ENCODE measurements at places on chromosomes 1 and 21. TPM values are rescaled to one million over a fixed set of nuclear protein-coding genes. Genes with fewer than 3 reads are reported as not detected.

DNA sequence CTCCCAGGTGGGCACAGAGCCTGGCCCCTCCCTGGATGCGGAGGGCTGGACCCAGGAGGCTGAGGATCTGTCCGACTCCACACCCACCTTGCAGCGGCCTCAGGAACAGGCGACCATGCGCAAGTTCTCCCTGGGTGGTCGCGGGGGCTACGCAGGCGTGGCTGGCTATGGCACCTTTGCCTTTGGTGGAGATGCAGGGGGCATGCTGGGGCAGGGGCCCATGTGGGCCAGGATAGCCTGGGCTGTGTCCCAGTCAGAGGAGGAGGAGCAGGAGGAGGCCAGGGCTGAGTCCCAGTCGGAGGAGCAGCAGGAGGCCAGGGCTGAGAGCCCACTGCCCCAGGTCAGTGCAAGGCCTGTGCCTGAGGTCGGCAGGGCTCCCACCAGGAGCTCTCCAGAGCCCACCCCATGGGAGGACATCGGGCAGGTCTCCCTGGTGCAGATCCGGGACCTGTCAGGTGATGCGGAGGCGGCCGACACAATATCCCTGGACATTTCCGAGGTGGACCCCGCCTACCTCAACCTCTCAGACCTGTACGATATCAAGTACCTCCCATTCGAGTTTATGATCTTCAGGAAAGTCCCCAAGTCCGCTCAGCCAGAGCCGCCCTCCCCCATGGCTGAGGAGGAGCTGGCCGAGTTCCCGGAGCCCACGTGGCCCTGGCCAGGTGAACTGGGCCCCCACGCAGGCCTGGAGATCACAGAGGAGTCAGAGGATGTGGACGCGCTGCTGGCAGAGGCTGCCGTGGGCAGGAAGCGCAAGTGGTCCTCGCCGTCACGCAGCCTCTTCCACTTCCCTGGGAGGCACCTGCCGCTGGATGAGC, 34.2 kb downstream of the TRIM11 start:
- H3K27ac ChIP-seq: no peak overlapping the region
- H3K36me3 ChIP-seq: no peaks in the 10 kb centered on the region
- H3K4me1 ChIP-seq: no peaks in the 10 kb centered on the region
- DNase-seq: no peak

- H3K27me3 ChIP-seq: no peaks in the 10 kb centered on the region
- DNase-seq: no peak
- H3K36me3 ChIP-seq: peaks cover under 1% of the 10 kb centered on the region
- H3K4me3 ChIP-seq: peak overlapping the region; percentile 67
- H3K27ac ChIP-seq: peak overlapping the region; percentile 74
Observed at GRCh38 chr1:46603481-46603857, 599 bp downstream of the MKNK1 start.

- DNase-seq: no peak
- H3K4me3 ChIP-seq: peak overlapping the region; percentile 87
- no peak overlapping the region for H3K27ac ChIP-seq
- H3K4me1 ChIP-seq: no peaks in the 10 kb centered on the region
- no peaks in the 10 kb centered on the region for H3K27me3 ChIP-seq
Observed at GRCh38 chr1:204407295-204407971, 4.2 kb downstream of the PPP1R15B start.

LPAR3 gene
- not detected for polyA plus RNA-seq

DNA sequence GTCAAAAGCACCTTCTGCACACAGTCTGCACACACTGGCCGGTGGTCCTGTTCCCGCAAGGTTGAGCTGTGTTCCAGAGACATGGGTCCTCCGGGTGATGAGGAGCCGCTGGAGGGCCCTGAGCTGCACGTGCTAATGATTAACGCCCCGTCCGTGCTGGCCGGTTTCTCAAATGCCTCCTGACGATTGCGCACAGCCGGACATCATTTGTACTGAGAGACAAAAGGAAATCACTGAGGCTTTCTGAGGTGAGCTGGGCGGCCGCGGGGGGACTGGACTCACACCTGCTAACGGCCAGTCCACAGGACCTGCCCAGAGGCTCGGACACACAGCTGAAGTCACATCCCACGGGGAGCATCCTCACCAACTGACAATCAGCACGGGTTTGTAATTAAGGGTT, 29.2 kb downstream of the POFUT2 start:
- H3K36me3 ChIP-seq: no peaks in the 10 kb centered on the region
- H3K27me3 ChIP-seq: no peaks in the 10 kb centered on the region
- H3K27ac ChIP-seq: no peak overlapping the region
- H3K4me1 ChIP-seq: no peaks in the 10 kb centered on the region

GRCh38 chr1:47681735-47682134, 243.9 kb downstream of the FOXD2 start:
- no peak overlapping the region for H3K27ac ChIP-seq
- no peak for DNase-seq
- no peaks in the 10 kb centered on the region for H3K27me3 ChIP-seq
- H3K4me1 ChIP-seq: no peaks in the 10 kb centered on the region
- no peaks in the 10 kb centered on the region for H3K36me3 ChIP-seq

GRCh38 chr1:225498549-225499136, 70.8 kb upstream of the LBR start:
- H3K4me3 ChIP-seq: no peak overlapping the region
- DNase-seq: no peak

OR14K1 gene
- polyA plus RNA-seq: not detected

DNA sequence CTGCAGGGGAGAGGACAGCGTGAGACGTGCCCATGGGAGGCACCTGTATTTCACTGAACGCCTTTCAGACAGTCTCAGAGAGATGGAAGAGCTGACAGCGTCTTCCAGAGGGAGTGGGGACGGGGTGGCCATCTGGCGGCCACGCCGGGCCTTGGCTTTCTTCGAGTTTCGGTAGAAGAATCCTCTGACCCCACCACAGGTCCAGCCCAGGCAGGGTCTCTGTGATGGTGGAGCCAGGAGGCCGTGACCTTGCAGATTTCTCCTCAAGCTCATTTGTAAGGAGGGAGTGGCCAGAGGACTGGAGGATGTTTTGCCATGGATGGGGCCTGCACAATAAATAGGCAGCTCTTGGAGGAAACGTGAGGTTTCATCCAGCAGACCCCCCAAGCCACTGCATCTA, 47.6 kb upstream of the ADARB1 start:
- H3K27ac ChIP-seq: no peak overlapping the region
- H3K4me3 ChIP-seq: no peak overlapping the region
- H3K36me3 ChIP-seq: no peaks in the 10 kb centered on the region
- H3K4me1 ChIP-seq: no peaks in the 10 kb centered on the region
- DNase-seq: no peak
- no peaks in the 10 kb centered on the region for H3K27me3 ChIP-seq

GRCh38 chr1:232893481-232894313, 56.7 kb upstream of the NTPCR start:
- no peaks in the 10 kb centered on the region for H3K4me1 ChIP-seq
- no peak overlapping the region for H3K4me3 ChIP-seq
- H3K27me3 ChIP-seq: no peaks in the 10 kb centered on the region
- H3K27ac ChIP-seq: no peak overlapping the region

- no peak overlapping the region for H3K27ac ChIP-seq
- DNase-seq: peak; percentile 27
- H3K27me3 ChIP-seq: no peaks in the 10 kb centered on the region
- H3K4me3 ChIP-seq: peak overlapping the region; percentile 65
- no peaks in the 10 kb centered on the region for H3K36me3 ChIP-seq
Observed at GRCh38 chr1:110084227-110085078, 14.0 kb upstream of the ALX3 start.

LMX1A gene
- polyA plus RNA-seq: not detected

GRCh38 chr21:33914188-33914587, 1.4 kb downstream of the ATP5PO start:
- H3K27ac ChIP-seq: peak overlapping the region; percentile 95
- DNase-seq: no peak
- no peaks in the 10 kb centered on the region for H3K4me1 ChIP-seq
- H3K36me3 ChIP-seq: peaks cover 33% of the 10 kb centered on the region
- H3K27me3 ChIP-seq: no peaks in the 10 kb centered on the region

GRCh38 chr1:180042988-180043622, 88.5 kb downstream of the CEP350 start:
- H3K36me3 ChIP-seq: peaks cover 24% of the 10 kb centered on the region
- H3K27ac ChIP-seq: no peak overlapping the region
- no peak overlapping the region for H3K4me3 ChIP-seq
- H3K27me3 ChIP-seq: no peaks in the 10 kb centered on the region
- H3K4me1 ChIP-seq: no peaks in the 10 kb centered on the region
- DNase-seq: no peak

TMEM35B gene
- 67.0 TPM for polyA plus RNA-seq

NDUFS5 gene
- polyA plus RNA-seq: 982 TPM

CLCC1 gene
- polyA plus RNA-seq: 21.6 TPM

- no peak overlapping the region for H3K27ac ChIP-seq
- no peak overlapping the region for H3K4me3 ChIP-seq
- DNase-seq: no peak
- peaks cover 4% of the 10 kb centered on the region for H3K27me3 ChIP-seq
Observed at GRCh38 chr1:172883387-172883791, 167.4 kb downstream of the TNFSF18 start.

GRCh38 chr1:233144434-233144833, 151.1 kb downstream of the PCNX2 start:
- no peak for DNase-seq
- H3K27ac ChIP-seq: no peak overlapping the region
- H3K36me3 ChIP-seq: no peaks in the 10 kb centered on the region
- H3K27me3 ChIP-seq: no peaks in the 10 kb centered on the region
- H3K4me1 ChIP-seq: no peaks in the 10 kb centered on the region

DNA sequence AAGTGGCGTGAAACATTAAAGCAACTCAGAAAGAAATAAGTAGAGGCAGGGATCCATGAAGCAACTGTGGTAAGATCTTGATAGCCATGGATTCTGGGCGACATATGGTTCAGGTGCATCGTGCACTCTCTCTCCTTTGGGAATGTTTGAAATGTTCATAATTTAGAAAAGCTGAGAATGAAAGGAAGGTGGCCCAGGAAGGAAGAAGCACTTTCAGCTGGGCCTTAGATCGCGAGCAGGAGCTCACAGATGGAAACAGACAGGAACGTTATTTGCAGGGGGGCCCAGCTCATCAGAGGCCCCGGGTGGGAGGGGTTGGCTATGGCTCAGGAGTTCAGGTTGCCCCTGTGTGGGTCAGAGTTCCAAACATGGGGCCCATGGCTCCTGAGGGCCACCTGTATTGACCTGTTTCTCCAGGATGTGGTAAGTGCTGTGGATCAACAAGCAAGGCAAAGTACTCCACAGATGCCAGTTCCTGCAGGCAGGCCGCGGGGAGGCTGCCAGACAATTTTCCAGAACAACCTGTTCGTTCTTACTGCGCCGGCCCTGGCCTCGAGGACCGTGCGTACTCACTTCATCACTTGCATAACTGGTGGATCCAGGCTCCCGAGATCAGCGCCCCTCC, 253.2 kb downstream of the TOMM20 start:
- no peaks in the 10 kb centered on the region for H3K27me3 ChIP-seq
- no peak overlapping the region for H3K27ac ChIP-seq
- H3K36me3 ChIP-seq: no peaks in the 10 kb centered on the region
- H3K4me1 ChIP-seq: peaks cover 32% of the 10 kb centered on the region

- no peaks in the 10 kb centered on the region for H3K27me3 ChIP-seq
- H3K4me1 ChIP-seq: no peaks in the 10 kb centered on the region
Observed at GRCh38 chr1:59856725-59857338, 42.1 kb downstream of the HOOK1 start.

DNA sequence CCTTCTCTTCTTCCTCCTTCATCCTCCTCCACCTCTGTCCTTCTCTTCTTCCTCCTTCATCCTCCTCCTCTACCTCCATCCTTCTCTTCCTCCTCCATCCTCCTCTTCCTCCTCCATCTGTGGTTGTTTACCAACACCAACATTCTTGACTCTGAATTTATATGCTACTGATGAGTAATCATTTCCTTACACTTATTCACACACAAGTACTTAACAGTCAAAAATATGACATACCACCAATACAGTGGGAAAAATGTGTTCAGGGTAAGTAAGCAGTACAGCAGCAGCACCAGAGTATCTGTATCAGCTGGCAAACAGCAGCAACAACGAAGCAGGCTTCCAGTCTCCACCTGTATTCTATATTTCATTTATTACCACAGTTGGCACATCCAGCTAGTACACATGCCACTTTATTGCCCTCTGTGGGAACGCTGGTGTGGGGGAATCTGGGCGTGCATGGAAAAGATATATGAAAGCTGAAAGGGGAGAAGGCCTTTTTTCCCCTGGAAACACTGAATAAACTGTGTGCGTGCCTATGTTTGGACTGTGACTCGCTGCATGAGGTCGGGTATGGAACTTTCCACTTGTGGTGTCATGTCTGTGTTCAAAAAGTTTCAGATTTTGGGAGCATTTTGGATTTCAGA, 16.0 kb downstream of the ADSS2 start:
- H3K4me1 ChIP-seq: no peaks in the 10 kb centered on the region
- no peak overlapping the region for H3K27ac ChIP-seq
- no peak overlapping the region for H3K4me3 ChIP-seq
- no peaks in the 10 kb centered on the region for H3K27me3 ChIP-seq

- no peaks in the 10 kb centered on the region for H3K4me1 ChIP-seq
- H3K36me3 ChIP-seq: no peaks in the 10 kb centered on the region
- H3K4me3 ChIP-seq: no peak overlapping the region
- H3K27ac ChIP-seq: no peak overlapping the region
- no peak for DNase-seq
Observed at GRCh38 chr21:45741691-45742090, 98.2 kb downstream of the PCBP3 start.

TNNI3K gene
- polyA plus RNA-seq: 0.29 TPM

AMY1B gene
- polyA plus RNA-seq: not detected

GRCh38 chr1:36304521-36304920, 1.6 kb upstream of the SH3D21 start:
- no peak overlapping the region for H3K4me3 ChIP-seq
- no peaks in the 10 kb centered on the region for H3K27me3 ChIP-seq
- DNase-seq: no peak
- H3K36me3 ChIP-seq: peaks cover 31% of the 10 kb centered on the region

DNA sequence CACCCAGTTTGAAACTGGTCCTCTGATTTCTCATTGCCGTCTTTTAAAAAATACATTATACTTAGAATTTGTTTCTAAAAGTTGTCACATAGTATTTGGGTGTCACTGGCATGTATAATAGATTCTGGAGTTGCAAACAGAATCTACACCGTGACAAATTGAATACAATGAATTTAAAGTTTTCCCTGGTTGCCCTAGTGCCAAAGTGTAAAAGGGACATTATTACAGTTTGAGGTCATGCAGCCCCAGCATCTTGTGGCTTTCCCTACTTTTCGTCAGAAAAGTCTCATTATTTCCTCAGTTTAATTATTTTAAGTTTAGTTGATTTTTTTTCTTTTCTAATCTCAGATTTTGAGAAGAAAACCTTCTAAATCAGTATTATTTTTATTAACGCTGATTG, 155.9 kb downstream of the DISP1 start:
- H3K27me3 ChIP-seq: no peaks in the 10 kb centered on the region
- DNase-seq: no peak
- H3K36me3 ChIP-seq: no peaks in the 10 kb centered on the region
- no peak overlapping the region for H3K27ac ChIP-seq
- H3K4me1 ChIP-seq: no peaks in the 10 kb centered on the region

LCE2B gene
- polyA plus RNA-seq: not detected

HPDL gene
- polyA plus RNA-seq: 57.3 TPM
